ENCODE measurements at places on chromosomes 12 and 14.

GRCh38 chr14:37048666-37049071 lies 123.7 kb downstream of the SLC25A21 start:
- no peak for DNase-seq

DNA sequence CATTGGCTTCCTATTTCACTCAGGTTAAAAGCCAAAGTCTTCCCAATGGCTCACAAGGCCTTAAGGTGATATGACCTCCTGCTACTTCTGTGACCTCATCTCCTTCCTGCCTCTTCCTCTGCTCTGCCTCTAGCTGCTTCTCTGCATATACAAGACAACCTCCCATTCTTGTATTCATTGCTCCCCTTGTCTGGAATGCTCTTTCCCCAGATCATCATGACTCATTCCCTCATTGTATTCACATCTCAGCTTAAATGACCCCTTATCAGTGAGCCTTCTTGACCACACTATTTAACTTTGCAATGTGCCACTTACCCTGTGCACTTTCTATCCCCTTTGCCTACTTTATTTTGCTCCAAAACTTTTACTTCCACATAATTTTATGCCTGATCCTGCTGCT lies 90.2 kb downstream of the PPP1R12A start:
- no peak for DNase-seq

DNA sequence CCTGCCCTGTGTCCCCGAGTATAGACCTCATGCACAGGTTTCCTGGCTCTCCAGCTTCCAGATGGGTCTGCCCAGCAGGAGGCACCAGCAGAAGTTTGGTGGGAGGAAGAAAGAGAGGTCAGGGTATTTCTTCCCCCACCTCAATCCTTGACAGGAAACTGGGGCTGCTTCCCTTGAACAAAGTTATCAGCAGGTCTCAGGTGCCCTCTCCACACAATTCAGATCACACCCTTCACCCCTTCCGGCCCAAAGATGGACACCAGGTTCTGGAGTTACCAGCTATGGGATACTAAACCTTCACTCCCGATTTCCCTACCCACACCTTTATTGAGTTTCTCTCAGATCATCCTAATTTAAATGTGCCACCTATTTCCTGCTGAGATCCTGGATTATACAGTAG lies 1.2 kb downstream of the SART3 start:
- no peak for DNase-seq

GRCh38 chr12:127459166-127459565 lies 807.8 kb upstream of the TMEM132C start:
- DNase-seq: no peak

GRCh38 chr12:43856972-43857371 lies 21.1 kb downstream of the TMEM117 start:
- no peak for DNase-seq

GRCh38 chr12:51132693-51133092 lies 40.2 kb downstream of the TFCP2 start:
- DNase-seq: no peak

DNA sequence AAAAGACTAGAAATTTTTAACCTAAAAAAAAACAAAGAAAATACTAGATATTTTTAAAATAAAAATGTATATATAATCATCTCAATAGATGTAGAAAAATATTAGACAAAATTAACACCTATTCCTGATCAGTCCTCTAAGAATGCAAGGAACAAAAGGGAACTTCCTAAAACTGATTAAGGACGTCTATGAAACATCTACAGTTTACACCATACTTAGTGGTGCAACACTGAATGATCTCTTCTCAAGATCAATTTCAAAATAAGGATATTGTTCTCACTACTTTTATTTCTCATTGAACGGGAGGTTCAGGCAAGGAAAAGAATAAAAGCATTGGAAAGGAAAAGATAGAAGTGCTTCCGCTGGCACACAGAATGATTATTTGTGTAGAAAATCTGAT lies 16.0 kb downstream of the OLR1 start:
- DNase-seq: no peak

GRCh38 chr12:92462049-92462448 lies 240.7 kb upstream of the PLEKHG7 start:
- DNase-seq: no peak

GRCh38 chr14:64053694-64054669 lies 201.2 kb downstream of the SYNE2 start:
- no peak for DNase-seq

- DNase-seq: no peak
Observed at GRCh38 chr12:80293759-80294158, 150.3 kb upstream of the PTPRQ start.

DNA sequence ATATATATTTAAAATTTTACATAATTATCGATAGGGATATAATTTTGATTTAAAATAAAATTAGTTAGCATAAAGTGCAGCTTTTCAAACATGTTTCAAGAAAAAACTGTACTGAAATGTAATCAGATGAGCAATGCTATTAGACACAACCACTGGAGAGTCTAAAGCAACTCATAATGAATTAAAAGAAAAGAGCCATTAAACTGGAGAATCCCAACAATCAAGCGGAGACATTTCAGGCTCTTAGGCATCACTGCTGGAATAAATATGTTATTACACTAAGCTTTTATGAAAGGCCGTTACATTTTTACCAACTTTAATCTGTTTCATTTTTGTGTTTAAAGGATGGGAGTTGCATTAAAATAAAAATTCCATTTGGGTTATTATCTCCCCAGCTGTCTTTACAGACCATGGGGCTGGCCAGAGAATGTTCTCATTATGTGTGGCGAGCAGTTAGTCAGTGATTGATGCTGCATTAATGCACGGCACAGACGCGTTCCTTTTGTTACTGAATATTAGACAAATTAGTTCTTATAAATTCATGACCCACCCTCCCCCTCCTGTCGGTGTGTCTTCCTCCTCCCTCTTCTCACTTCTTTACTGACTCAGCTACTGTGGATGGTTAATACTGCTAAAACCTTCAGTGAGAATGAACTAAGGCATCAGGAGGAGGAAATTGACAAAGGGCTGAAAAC lies 156.8 kb downstream of the PDZRN4 start:
- DNase-seq: no peak

DNA sequence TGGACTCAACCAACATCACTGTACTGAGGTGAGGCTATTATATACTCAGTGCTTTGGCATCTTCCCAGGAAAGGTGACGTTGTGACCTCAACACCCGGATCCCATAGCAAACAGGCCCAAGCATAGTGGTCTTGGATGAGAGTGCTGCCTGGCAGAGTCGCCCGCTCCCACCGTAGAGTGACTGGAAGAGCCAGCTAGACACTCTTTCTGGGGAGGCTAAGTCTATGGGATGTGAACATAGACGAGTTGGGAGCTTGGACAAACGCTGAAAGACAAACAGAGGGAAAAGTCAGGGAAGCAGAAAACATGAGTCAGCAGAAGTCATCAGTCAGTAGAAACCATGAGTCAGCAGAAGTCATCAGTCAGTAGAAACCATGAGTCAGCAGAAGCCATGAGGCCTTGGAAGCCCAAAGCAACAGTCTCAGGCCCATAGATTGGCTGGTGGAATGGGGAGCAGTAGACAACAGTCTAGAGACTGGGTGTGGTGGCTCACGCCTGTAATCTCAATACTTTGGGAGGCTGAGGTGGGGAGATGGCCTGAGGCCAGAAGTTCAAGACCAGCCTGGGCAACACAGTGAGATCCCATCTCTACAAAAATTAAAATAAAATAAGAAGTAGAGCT lies 66.4 kb upstream of the MAP1LC3B2 start:
- DNase-seq: no peak

DNA sequence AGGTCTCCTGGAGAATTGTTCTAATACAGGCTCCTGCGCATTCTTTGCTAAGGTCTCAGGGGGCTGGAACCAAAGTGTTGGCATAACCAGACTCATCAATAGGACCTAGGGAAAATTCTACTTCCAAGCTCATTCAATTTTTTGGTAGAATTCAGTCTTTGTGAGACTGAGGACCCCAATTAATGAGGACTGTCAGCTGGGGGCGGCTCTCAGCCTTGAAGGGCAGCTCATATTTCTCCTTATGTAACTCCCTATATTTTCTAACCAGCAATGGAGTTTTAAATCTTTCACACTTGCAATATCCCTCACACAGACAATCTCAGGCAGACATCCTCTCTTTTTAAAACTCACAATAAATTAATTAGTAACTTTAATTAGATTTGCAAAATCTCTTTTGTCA lies 476.4 kb upstream of the LRFN5 start:
- DNase-seq: no peak

GRCh38 chr12:113757221-113758002 lies 208.7 kb downstream of the RBM19 start:
- peak; percentile 91 for DNase-seq

GRCh38 chr12:108921946-108922345 lies 42.1 kb downstream of the DAO start:
- no peak for DNase-seq

- no peak for DNase-seq
Observed at GRCh38 chr14:68140076-68140741, 320.6 kb downstream of the RAD51B start.

DNA sequence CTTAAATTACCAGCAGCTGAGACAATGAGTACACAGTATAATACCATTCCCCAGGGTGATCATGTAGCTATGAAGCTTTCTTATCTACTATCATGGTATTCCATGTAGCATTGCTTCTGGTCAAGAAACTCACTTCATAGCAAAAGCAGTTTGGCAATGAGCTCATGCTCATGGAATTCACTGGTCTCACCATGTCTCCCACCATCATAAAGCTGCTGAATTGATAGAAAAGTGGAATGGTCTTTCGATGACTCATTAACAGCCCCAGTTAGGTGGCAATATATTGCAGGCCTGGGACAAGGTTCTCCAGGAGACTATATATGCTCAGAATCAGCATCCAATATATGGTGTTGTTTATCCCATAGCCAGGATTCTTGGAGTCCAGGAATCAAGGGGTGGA lies 553.7 kb downstream of the FOXG1 start:
- no peak for DNase-seq

GRCh38 chr12:51809193-51809592 lies 39.3 kb downstream of the FIGNL2 start:
- DNase-seq: no peak

DNA sequence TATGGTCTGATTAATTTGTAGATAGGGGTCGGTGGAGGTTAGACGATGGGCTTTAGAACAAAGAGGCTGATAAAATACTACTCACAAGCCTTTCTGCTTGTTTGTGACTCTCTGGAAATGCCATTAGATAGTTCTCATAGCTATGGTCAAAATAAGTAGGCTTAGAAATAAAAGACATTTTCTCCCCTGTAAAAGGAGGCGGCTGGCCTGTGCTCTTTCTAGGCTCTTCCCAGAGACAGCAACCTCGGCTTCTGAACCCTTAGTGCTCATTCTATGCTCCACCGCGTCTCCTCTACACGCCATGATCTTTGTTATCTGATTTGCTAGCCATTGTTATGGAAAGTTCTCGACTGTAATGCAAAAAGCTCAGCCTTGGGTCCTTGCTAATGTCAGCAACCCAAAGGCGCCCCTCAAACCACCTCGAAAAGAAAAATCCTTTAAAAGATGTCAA lies 64.5 kb downstream of the CRADD start:
- no peak for DNase-seq

GRCh38 chr14:96671218-96671617 lies 126.0 kb upstream of the VRK1 start:
- no peak for DNase-seq
